Mucosa of descending colon (tissue), 3 donors: ENCODE measurements at places on chromosomes 1 and 21. TPM values are rescaled to one million over a fixed set of nuclear protein-coding genes. Genes with fewer than 3 reads are reported as not detected.

Gene HCRTR1
- not detected for total RNA-seq

Gene ZNF648
- not detected for total RNA-seq

Gene CGN
- 187 TPM for total RNA-seq

Gene KCNT2
- 2.3 TPM for total RNA-seq

Gene PRRX1
- total RNA-seq: 4.4 TPM

Gene ERVH48-1
- not detected for total RNA-seq
